Fibroblast of lung (primary cell): ENCODE measurements at places on chromosomes 5 and 9. TPM values are rescaled to one million over a fixed set of nuclear protein-coding genes. Genes with fewer than 3 reads are reported as not detected.

The FGFR4 gene
- 12.6 and 13.6 TPM in 2 replicates for total RNA-seq

The PTGDS gene
- 89.9 and 90.3 TPM in 2 replicates for total RNA-seq

The ZNG1F gene
- 3.8 and 3.9 TPM in 2 replicates for total RNA-seq

The SLC45A2 gene
- under 0.01 TPM in 2 replicates for total RNA-seq

The FOXD4L4 gene
- 0.26 TPM in 1 of 2 replicates, not detected in the other for total RNA-seq

The NMUR2 gene
- not detected in 2 replicates for total RNA-seq

The SPATA31E1 gene
- total RNA-seq = not detected in 2 replicates

The CRHBP gene
- total RNA-seq = under 0.01 and 0.17 TPM in 2 replicates

The GMCL2 gene
- under 0.01 TPM in 2 replicates for total RNA-seq

The PCDHB4 gene
- 0.50 and 0.51 TPM in 2 replicates for total RNA-seq

The EPB41L4A gene
- total RNA-seq = 0.50 and 0.51 TPM in 2 replicates
